HEK293T (cell line): ENCODE measurements at places on chromosomes 6 and 20.

GRCh38 chr6:88922775-88923548 lies 40.5 kb downstream of the RNGTT start:
- DNase-seq: no peak

- DNase-seq: no peak
Measured at GRCh38 chr6:39231521-39232243, 2.4 kb upstream of the KCNK5 start.

- DNase-seq: no peak
Measured at GRCh38 chr20:38776363-38776762, 28.1 kb downstream of the ACTR5 start.

DNA sequence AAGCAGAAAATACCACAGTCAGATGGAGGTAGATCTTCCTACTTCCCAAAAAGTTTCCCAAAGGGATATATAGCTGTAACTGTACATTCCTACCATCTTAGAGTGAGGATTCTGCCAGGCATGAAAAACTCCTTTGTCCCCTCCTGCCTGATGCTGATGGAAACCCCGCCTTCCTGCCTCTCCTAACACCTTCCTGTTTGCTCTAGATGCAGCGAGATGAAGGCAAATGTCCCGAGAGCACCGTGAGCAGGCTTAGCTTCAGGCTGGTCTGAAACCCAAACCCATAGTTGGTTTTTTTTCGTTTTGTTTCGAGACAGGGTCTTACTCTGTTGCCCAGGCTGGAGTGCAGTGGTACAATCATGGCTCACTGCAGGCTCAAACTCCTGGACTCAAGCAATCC lies 55.6 kb downstream of the MYB start:
- no peak for DNase-seq

GRCh38 chr6:148925701-148926100 lies 178.9 kb downstream of the UST start:
- DNase-seq: no peak

GRCh38 chr6:105695461-105695860 lies 292.6 kb upstream of the PREP start:
- no peak for DNase-seq

DNA sequence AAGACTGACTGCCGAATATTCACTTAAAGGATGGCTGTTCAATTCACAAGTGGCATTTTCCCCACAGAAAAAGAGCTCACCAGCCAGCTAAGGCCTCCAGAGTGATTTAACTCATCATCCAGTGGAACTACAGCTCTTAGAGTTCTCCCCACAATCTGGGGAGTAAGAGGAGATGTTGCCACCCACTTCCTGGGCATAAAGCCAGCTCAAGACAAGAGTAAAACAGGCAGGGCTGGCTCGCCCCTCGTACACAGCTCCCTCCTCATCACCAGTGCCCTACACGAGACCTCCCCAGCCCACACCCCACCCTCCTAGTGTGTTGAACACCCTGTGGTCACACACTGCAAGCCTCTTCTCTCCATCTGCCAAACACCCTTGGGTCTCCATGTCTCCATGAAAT lies 47.2 kb upstream of the IPCEF1 start:
- DNase-seq: no peak

DNA sequence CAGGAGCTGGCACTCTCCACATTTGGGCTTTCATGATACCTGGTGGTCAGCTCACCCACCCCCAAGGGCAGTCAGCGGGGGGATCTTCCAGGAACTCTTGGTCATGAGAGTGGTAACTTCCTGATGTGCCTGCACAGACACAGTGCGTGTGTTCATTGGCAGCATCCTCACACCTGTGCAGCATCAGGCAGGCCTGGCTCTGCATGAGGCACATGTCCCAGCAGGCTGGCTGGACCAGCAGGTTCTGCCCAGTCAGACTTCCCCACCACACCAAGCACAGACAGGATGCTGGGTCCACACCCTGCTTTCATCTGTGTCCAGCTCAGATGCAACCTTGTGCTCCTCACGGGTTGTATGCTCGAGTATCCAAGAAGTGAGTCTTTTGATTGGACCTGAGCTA lies 15.7 kb upstream of the UNC93A start:
- no peak for DNase-seq

DNA sequence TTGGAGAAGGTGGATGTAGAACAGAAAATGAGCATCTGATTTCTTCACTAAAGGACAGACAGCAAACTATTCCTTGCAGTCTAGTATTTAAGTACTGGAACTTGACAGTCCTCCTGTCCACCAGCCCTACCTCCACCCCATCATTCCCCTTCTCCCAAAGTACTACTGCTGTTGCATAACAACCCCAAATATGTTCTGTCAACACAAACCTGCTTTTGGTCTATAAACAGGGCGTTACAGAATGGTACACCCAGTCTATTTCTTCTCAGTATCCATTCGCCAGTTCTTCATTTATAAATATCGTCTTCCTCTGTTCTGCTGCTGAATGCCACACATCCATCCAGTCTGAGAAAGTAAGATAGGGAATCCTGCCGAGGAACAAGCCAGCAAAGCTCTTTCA lies 27.7 kb upstream of the SLC22A1 start:
- DNase-seq: no peak

DNA sequence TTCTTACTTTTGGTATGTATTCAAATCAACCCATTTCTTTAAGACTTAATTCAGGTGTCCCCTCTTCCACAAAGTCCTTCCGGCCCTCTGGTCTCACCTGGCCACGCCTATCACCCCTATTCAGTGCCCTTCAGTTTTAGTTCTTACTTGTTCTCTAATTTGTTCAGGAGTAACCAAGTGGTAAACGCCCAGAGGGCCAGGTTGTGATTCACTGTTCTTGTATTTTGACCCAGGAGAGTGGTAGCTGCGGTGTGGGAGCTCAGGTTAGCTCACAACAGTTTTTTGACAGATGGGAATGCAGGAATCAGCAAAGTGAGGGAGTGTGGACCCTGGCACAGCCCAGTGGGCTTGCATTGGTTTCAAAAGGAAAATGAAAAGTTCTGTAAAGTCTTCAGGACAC lies 81.7 kb upstream of the RIPOR2 start:
- no peak for DNase-seq

DNA sequence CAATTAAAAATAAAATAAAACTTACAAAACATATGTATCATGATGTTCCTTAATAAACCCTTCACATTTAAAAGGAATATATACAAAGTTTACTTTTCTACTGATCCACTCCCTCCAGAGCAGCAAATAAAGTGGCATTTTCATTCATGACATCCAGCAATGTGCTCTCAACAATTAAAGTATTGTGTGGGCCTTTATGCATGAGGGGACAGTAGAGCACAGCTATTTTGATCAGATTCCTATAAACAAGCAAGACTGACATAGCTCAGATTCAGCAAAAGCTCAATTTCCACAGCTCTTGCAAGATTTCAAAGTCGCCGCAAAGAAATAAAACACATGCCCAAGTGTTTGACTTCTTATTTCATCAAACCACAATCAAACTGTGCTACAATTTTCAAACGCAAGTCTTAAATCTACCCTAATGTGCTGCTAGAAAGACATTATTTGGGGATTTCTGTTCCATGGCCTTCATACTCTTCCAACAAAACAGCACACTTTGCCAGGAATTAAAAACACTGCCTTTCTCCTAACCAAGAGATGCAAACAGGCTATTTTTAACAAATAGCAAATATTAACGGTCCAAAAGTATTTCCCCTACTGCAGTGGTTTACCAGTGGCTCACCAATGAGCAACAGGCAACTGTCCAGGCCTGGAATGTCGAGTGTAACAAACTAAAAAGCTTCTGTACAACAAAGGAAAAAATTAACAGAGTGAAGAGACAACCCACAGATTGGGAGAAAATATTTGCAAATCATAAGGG lies 52.3 kb downstream of the MBOAT1 start:
- no peak for DNase-seq

GRCh38 chr20:10671919-10672623 lies 1.7 kb downstream of the JAG1 start:
- DNase-seq: no peak

DNA sequence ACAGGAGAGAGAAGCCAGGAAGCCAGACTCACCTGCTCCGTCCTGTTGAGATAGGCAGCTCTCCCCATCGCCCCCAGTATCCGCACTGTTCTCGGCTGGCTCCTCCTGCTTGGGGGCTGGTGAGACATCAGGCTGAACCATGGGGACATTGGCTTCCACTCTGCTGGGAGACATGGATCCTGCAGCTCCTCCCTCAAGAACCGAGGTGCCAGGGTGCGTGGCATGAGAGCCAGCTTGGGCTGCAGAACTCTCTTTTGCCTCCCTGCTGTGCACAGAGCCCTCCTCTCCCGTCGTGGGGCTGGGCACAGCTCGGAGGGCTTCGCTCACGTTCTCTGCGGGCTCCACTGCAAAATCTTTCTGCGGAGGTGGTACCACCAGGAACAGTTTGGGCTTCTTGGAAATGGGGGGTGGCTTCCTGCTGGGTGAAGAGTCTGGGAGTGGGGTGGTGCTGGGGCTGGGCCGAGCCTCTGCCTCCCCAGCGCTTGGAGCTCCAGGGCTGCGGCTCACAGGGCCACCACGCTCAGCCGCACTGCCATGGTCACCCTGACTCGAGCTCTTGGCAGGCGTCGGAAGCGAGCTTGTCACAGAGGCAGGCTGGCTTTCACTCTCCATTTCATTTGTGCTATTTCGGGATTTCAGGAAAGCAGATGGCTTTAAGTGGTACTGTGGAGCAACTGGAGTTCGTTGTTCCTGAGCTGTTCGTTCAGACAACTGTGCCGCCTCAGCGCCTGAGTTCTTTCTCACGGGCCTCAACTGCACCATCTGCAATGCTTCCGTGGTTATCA lies 26.5 kb downstream of the HEBP2 start:
- no peak for DNase-seq

DNA sequence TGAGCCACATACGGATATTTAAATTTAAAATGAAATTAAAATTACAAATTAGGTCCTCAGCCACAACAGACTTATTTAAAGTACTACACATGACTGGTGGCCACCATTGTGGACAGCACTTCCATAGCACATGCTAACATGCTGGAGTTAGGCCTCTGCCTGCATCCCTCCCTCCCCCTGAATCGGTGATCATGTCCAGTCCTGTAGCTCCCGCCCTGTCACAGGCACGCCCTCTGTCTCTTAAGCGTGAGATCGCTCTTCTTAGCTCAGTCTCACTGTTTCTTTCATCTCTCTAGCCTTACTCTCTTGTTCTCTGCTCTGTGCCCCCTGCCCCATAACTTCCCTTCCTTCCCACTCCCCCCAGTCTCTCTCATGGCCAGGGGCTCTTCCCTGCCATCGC lies 28.9 kb downstream of the ELMO2 start:
- DNase-seq: no peak

- no peak for DNase-seq
Measured at GRCh38 chr6:139640448-139640847, 266.0 kb upstream of the CITED2 start.

GRCh38 chr6:4299476-4299875 lies 164.1 kb upstream of the ECI2 start:
- no peak for DNase-seq

DNA sequence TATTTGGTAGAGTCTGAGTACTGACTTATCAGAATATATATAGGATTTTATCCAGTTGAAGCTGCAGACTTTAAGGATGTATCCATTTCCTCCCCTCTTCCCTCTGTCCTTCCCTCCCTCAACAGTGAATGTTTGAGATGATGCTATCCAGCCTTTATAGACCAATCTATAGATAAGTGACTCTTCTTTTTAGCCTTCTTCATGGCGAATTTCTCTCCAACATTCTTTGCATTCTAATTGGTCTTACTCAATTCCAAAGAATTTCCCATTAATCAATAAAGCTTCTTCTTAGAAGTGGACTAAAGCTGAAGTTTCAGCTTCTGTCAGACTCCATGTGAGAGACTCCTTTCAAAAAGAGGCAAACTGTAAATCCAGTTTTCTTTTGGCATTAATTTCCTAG lies 99.3 kb downstream of the AIG1 start:
- DNase-seq: no peak

DNA sequence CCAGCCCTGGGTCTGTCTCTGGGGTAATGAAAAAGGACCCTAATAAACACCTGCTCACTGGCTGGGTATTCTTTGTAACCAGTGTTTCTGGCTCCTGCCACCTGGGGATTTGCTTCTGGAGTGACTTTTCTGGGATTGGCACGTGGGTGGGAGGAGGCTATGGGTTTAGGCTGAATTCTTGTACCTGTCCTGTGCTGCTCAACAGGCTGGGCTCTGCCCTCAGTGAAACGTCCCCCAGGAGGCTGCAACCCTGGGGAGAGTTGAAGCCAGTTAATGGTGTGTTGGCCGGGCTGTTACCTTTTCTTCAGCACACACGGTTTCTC lies 6.8 kb downstream of the NPBWR2 start:
- no peak for DNase-seq

DNA sequence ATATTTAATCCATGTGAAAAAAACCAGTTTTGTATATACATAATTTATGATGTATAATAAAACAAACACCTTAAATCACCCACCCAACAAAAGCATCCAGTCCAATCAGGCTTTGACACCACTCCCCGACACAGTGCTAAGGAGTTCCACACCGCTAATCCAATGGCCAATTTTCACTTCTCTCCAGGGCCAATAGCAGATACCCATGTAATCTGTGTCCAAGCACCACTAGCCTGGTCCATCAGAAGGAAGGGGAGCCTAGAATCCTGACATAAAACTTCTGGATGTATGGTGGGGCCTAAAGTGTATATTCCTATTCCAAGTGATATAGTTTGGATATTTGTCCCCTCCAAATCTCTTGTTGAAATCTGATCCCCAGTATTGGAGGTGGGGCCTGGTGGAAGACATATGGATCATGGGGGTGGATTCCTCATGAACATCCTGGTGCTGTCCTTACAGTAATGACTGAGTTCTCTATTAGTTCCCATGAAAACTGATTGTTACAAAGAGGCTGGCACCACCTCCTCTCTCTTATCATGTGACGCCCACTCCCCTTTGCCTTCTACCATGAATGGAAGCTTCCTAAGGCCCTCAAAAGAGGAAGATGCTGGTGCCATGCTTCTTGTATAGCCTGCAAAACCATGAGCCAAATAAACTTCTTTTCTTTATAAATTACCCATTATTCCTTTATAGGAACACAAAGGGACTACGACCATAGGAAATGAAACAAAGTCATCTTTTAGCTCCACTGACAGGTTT lies 20.8 kb downstream of the RALGAPA2 start:
- DNase-seq: no peak

- peak; percentile 32 for DNase-seq
Measured at GRCh38 chr6:28896505-28897368, 27.0 kb downstream of the TRIM27 start.

DNA sequence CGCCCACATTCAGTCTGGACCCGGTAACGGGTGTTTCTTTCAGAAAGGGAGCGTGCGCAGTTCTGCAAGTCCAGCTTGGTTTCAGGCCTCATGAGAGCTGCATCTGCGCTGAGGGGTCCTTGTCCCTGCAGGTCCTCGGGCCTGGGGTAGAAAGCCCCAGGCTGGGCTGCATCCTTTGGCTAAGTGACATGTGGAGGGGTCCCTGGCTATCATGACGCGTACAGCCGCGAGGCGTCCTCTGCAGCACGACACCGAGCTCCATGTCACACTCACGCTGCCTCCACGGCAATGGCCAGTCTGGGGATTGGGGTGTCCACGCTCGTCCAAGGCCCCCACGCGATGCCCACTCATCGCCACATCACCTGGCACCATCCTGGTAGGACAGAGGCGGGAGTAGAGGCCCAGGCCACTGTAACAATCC lies 1.7 kb upstream of the KIF25 start:
- DNase-seq: no peak

GRCh38 chr20:41509316-41510200 lies 108.6 kb downstream of the CHD6 start:
- no peak for DNase-seq
